ENCODE measurements at places on chromosomes 12 and 14.

- no peak for DNase-seq
Observed at GRCh38 chr14:25699981-25700380, 650.0 kb upstream of the STXBP6 start.

- no peak for DNase-seq
Observed at GRCh38 chr12:90794212-90794611, 160.8 kb downstream of the CCER1 start.

DNA sequence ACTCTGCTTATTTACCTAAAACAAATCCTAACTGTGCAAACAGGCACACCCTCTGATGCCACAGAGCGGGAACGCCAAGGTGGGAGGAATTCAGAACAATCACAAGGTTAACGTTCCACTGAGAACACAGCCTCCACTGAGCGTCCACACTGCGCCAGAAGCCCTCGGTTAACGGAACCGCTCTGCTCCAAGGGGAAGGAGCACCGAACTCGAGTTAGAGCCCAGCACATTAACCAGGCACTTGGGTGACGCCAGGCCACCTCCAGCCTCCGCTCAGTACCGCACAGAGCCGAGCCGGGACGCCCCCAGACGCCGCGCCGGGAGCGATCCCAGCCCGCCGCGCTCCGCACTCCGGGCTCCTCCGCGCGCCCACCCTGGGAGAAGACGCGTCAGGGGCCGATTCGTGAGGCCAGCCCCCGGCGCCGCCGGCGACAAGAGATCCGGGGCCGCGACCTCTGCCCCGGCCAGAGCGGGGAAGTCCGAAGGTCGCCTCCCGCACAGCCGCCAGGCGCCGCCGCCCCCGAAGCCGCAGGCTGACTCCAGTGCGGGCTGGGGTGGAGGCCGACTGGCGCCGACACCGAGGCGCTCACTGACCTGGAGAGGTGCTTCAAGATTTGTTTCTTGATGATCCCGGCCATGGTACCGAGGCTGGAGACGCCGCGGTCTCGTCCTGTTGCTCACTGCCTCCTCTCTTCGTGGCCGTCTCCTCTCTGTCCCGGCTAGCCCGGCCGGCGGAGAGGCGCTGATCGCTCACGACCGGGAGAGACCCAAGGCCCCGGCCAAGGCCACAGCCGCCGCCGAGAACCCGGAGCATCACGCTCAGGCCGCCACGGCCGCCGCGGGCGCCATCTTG lies 450 bp downstream of the BLTP3B start:
- DNase-seq = peak; percentile 68

DNA sequence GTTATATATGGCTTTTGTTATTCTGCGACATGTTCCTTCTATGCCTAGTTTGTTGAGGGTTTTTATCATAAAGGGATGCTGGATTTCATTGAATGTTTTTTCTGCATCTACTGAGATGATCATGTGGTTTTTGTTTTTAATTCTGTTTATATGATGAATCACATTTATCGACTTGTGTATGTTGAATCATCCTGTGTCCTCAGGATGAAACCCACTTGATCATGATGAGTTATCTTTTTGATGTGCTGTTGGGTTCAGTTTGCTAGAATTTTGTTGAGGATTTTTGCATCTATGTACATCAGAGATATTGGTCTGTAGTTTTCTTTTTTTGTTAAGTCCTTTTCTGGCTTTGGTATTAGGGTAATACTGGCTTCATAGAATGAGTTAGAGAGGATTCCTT lies 291.2 kb downstream of the AKAP6 start:
- no peak for DNase-seq

DNA sequence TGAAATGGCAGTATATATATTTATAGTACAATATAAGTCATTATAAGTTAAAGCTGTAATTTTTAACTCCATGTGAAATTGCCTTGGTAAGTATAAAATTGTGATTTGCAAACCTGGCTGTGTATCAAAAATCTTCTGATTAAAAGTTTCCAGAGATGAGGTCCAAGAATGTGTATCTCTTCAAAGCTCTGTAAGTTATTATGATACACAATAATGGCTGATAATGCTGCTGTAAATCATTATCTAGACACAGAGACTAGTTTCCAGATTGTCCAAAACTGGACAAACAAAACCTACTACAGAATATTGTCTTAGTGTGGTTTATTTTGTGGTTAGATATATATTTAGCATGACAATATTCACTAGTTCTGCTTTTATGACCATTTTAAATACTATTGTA lies 514.8 kb downstream of the SLC6A15 start:
- DNase-seq = no peak

DNA sequence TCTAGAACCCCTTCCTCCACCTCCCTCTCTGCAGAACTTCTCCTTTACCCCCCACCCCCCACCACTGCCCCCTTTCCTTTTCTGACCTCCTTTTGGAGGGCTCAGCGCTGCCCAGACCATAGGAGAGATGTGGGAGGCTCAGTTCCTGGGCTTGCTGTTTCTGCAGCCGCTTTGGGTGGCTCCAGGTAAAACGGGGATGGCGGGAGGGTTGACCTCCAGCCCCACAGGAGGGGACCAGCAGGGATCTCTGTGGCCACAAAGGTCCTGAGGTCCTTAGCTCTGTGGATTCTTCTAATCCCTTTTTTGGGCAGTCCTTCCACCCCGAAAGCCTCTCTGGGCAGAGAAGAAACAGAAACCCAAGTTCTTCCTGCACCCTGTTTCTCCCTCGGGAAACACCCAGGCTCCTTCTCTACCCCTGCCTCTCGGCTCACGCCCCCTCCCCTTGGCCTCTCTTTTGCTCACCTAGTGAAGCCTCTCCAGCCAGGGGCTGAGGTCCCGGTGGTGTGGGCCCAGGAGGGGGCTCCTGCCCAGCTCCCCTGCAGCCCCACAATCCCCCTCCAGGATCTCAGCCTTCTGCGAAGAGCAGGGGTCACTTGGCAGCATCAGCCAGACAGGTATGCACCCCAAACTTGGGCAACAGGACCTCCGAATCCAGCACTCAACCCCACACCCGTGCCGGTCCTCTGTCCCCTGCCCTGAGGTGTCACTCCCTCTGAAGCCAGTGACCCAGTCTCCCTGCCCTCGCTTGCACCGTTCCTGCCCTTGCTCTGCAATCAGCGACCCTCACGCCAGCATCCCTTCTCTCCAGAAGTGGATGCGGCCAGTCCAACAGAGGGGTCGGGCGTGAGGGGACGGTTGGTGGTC lies 638 bp downstream of the LAG3 start:
- no peak for DNase-seq

DNA sequence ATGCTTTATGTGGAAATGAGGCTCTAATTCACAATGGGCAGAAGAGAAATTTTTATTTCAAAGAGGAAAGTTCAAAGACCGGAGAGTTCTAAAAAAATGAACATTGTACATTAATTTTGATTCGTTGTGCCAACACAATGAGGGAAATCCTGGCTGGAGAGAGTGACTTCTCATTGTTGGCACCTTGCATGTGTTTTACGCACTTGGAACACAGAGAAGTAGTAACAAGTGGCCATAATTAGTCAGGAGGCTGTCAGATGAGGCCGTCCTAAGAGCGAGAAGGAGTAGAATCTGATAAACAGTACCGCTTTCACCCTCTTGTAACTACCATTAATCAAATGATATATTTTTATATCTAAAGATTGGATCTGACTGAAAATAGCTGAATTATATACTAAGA lies 6.9 kb downstream of the LMO3 start:
- no peak for DNase-seq

GRCh38 chr12:67517181-67517887 lies 131.2 kb upstream of the DYRK2 start:
- DNase-seq = peak; percentile 63

DNA sequence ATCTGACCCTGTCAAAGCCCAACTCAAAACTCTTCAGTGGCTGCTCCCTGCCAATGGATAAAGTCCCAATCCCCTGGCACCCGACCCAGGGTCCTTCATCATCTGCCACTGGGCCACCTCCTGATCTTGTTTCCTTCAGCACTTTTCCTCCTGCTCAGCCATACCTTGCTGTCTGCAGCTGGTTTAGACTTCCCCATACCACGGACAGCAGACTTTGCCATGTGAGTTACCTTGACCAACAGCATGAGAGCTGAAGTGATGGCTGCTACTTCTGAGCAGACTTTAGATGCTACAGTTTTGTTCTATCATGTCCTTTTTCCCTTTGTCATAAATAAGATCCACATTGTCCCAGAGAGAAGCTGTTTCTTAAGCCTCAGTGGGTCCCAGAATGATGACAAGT lies 33.3 kb upstream of the STON2 start:
- no peak for DNase-seq

- DNase-seq = no peak
Observed at GRCh38 chr14:28782301-28782700, 15.7 kb downstream of the FOXG1 start.

DNA sequence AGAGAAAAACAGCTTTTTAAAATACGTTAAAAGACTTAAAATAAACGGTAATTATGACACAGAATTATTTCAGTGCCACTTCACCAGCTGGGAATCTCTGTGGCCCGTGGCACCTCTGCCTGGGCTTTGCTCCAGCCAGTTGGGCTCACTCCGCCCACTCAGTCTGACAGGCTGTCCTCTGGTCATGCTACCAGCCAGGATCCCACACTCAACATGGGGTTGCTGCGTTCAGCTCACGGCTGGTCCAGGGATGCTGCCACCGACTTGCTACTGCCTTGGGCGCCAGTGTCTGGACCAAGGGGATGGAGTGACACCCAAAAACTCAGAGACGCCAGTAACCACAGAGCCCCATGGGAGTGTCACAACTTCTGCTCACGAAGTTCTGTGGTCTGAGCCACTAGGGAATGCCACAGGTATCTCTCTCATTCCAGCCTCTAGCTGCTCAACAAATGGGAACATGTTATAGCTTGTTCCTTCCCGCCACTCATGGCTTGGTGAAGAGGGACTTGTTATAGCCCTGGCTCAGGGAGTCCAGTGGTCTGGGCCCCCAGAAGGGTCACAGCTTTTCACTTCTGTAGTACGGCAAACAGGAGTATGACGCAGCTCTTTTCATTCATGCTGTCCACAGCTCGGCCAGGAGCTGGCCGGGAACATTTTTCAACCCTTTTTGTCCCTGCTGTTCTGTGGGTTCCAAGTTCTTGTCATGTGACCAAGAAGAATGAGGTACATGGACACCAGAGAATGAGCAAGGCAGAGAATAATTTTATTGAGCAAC lies 23.4 kb upstream of the ATXN7L3B start:
- DNase-seq = no peak

- peak; percentile 30 for DNase-seq
Observed at GRCh38 chr14:86462193-86462753, 932.3 kb downstream of the FLRT2 start.

- DNase-seq = no peak
Observed at GRCh38 chr12:116582610-116583009, 23.4 kb downstream of the MAP1LC3B2 start.

DNA sequence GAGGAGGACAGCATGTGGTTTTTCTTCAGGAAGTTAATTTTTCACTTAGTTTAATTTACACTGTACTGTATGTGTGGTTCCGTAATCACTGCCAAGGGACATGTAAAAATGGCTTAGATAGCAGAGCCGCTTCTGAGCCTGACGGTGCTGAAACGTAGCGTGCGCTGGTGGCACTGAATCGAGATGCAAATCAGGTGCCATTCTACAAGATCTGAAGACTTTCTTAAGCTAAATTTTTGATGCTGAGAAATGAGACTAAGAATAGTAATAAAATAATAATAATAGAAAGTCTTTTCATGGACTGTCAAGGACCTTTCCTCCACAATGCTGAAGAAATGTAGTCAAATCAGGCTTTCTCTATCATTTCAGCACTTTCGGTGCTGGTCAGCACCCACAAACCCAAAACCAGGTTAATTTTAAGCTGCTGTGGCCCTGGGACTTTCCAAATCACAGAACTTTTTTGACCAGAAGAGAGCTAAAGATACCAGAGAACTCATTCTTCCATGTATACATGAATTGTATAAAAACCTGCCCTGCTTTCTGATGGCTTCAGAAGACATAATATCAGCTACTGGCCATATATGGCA lies 183.3 kb upstream of the LMO3 start:
- no peak for DNase-seq

DNA sequence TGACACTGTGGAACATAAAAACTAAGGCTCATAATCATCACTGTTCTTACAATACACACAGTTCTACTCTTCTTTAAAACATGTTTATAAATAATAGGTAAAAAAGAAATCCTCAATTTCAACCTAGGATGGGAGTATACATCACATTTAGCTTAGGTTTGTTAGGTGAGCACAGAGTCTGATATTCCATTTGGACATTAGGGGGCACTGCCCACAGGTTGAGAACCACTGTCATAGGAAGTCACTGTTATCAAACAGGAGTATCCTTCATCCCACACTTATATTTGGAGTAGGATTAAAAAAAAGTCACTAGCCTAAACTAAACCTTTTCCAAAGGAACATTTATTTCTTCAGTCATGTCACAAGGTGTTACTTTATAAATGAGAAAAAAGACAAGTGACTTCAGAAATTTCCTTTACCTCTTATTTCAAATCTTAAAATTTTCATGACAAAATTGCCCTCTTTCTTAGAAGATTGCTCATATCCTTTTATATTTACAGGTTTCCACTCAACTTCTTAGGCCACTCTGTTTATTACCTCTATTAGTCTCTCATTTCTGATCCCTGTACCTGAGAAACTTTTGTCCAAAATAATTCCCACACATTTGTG lies 240.6 kb downstream of the CPNE8 start:
- DNase-seq = peak; percentile 26

DNA sequence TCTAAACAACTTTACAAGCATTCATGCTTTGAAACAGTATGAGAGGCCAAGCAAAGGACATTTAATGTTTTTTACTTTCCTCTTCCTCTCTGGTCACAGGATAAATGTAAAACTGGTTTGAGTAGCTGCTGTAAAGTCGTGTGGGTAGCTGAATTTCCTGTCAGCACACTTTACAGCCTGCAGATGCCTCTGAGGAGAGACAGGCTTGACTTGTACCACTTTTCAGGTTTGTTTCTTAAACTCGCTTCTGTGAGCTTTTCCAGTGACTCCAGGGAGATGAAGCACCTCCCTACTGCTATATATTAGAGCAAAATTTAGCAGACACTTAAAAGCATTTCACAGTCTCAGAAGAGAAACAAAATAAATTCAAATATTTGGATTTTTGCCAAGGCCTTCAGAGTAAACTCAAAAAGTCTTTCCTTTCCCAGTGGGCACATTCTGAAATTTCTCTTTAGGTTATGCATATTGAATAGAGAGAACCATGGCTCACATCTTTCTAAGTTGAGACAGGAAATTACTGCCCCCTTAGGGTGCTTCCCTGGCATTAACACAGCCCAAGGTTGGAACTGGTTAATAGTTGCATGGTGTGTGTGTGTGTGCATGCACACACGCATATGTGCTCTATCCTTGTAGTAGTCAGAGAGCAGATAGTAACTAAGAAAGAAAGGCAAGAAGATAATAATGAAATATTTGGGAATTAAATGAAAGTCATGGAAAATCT lies 557.3 kb upstream of the MIS18BP1 start:
- no peak for DNase-seq

- no peak for DNase-seq
Observed at GRCh38 chr12:71536279-71536938, 96.8 kb downstream of the LGR5 start.
